ENCODE measurements at places on chromosomes 16 and 17.

- peak; percentile 7 for DNase-seq
Observed at GRCh38 chr17:77914385-77915254, 43.9 kb upstream of the TNRC6C start.

- DNase-seq: no peak
Observed at GRCh38 chr17:82915757-82916027, 75.9 kb upstream of the ZNF750 start.

- DNase-seq: no peak
Observed at GRCh38 chr17:33725675-33726271, 432.7 kb upstream of the ASIC2 start.

- DNase-seq: no peak
Observed at GRCh38 chr17:7095625-7096024, 15.6 kb upstream of the CLEC10A start.

DNA sequence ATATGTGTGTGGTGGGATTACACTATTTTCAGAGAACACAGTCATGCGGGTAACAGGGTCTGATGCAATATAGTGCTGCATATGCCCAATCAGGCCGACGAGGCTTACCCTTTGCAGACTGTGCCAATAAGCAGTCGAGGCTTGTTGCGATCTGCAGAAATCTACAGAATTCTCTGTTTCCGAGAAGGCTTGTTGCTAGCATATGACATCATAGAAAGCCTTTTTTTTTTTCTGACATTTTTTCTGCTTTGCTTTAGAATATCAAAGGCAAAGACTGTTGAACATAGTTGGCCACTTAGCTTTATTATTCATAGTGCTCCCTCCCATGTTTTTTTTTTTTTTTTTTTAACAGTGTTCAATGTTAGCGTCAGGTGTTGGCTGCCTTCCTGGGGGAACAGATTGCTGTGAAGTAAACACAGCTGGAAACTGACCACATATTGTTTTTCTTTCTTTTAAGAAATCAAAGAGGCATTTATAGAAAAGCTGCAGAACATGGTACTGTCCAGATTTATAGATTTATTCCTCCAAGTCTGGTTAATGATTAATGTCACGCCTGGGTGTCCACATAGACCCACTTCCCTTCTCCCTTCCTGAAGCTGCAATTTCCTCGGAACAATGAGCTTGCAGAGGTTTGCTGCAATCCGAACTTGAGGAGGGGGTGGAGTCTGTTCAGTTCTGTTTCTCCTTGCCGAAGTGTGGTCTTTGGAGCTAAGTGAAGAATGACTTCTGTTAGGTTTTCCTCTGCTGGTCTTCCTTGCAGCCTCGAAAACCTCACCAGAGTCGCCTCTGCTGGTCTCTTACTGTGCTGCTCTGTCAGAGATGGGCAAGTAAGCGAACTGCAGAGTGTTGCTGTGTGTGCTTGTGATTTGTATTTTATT, 87.3 kb downstream of the MAP2K6 start:
- DNase-seq: no peak

DNA sequence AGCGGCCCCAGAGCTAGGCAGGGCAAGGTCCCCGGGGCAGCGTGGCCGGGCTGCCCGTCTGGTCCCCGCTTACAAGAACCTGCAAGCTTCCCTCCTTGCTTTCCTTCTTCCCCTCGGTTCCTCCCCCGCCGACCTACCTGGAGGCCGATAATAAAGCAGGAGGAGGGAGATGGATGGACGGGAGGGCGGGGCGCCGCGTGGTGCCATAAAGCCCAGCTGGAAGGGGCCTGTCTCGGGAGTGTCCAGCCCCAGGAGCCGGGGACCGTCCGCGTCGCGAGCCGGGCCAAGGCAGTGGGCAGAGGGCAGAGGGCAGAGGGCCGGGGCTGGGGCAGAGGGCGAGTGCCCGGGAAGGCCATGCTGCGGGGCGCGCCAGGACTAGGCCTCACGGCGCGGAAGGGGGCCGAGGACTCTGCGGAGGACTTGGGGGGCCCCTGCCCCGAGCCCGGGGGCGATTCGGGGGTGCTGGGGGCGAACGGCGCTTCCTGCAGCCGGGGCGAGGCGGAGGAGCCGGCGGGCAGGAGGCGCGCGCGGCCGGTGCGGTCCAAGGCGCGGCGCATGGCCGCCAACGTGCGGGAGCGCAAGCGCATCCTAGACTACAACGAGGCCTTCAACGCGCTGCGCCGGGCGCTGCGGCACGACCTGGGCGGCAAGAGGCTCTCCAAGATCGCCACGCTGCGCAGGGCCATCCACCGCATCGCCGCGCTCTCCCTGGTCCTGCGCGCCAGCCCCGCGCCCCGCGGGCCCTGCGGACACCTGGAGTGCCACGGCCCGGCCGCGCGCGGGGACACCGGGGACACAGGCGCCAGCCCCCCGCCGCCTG, at the start of gene BHLHA9:
Gene BHLHA9, plus strand, starts transcription at position 235 of the 820 bp plus-strand sequence. Its CDS starts 120 bp downstream, at position 355.
- no peak for DNase-seq

DNA sequence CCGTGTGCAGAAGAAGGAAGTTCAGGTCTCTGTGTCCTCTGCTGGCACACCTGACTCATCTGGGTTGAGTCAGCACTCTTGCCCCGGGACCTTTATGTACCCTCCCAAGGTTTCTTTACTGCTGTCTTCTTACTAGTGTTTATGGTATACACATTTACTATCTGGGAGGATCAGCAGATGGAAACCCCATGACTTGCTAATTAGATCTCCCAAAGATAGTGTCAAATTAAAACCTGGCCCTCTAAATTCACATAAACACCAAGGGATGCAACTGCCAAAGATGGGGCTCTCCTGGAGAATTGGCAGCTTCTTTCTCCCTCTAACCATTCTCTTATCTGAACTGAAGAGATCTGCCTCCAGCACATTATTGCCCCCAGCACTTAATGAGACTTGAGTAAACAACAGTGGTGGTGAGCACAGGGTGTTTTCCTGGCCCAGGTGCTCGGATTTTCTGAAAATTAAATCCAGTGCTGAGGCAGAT, 718.1 kb upstream of the SOX9 start:
- no peak for DNase-seq

DNA sequence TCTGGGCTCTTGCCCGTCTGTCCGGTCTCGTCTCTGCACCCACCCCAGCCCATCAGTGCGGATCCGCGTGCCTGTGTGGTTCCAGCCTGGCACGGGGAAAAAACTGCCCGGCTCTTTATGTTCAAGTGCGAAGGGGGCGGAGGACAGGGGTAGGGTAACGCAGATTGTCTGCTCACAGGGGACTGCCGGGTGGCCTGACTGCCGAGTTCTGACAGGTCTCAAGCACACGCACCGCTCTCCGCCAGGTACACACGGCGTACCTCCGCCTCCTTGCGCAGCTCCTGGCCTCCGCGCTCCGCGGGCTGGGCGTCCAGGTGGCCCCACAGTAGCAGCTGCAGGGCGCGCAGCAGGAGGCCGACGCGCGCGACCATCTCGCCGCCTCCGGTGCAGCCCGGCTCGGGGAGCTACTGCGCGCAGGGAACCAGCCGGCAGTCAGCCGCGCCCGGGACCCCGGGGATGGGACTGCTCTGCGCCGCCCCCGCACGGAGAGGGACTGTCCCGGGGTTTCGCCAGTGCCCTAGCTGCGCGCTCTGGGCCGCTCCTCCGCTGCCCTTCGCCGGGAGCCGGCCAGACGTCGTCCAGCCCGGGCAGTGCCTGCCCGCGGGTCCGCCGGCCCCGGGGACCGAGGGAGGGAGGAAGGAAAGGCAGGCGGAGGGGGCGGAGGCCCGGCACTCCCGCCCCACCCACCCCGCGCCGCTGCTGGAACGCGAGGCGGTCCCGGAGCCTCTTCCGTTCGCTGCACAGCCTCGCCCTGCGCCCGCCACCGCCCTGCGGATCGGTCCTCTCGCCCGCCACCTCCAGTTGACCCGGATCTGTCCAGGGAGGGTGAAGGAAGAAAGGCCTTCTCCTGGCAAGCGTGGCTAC, at the start of gene MMP28:
Gene MMP28, minus strand, starts transcription at position 635 of the 864 bp plus-strand sequence. Its CDS starts 264 bp downstream, at position 371.
- DNase-seq: no peak

DNA sequence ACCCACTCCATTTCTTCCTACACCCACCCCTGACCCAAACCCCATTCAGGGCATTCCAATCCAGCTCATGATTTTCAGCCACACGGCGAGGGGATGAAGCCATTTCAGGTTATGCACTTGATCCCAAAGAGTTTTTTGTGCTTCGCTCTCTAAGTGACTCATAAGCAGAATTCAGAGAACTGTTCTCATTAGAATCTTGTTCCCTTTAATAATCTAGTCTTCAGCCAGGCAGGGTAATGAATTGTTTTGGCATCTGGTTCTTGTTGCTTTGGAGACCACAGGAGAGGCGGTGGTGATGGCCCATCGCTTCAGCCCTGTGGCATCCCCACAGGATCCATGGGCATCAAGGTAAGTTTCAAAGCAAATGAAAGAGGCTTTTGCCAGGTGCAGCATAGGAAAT, 4.8 kb upstream of the KRT31 start:
- no peak for DNase-seq

GRCh38 chr16:66596986-66597848, 7.3 kb upstream of the CMTM3 start:
- DNase-seq: no peak

- no peak for DNase-seq
Observed at GRCh38 chr16:74954763-74955162, 30.2 kb downstream of the WDR59 start.

- no peak for DNase-seq
Observed at GRCh38 chr16:280991-281659, 734 bp downstream of the ARHGDIG start.

GRCh38 chr17:13387236-13387635, 214.5 kb downstream of the HS3ST3A1 start:
- DNase-seq: no peak

DNA sequence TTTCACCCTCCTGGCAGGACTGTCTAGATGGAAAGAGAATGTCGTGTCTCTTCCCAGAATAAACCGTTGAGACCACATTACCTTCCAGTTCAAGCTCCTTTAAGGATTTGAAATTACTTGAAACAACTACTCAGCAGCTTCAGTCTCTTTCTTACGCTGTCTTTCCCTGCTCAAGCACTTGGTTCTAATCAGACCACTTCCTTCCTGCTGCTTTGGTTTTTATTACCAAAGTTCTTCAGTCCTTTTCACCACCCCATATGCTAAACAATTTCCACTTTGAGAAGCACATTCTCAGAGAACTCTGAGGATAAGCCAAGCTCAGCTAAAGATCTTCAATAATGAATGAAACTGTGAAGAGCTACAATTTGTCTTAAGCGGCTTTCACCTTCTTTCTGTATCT, 105.4 kb downstream of the STX8 start:
- no peak for DNase-seq

- DNase-seq: no peak
Observed at GRCh38 chr17:48630009-48630924, 4.1 kb upstream of the HOXB9 start.

GRCh38 chr16:54627616-54628015, 303.0 kb upstream of the IRX5 start:
- no peak for DNase-seq

- no peak for DNase-seq
Observed at GRCh38 chr17:1830288-1830687, 483 bp downstream of the RPA1 start.

DNA sequence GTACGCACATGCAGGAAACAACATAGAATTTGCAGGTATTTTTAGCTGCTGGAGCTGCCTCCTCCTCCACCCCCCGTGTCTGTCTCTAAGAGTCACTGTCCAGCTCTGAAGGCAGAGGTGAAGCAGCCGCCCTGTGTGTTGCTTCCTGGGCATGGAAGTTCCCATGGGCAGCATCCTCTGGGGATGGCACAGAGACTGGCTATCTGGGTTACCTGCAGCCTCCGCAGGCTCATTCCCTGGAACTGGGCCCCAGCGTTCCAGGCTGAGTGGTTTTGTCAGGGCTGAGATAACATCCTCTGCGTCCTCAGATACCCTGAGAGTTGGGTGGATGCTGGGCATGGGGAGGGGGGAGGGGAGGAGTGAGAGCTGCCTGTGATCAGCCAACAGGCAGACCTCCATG, 41.5 kb upstream of the MRTFB start:
- DNase-seq: no peak

DNA sequence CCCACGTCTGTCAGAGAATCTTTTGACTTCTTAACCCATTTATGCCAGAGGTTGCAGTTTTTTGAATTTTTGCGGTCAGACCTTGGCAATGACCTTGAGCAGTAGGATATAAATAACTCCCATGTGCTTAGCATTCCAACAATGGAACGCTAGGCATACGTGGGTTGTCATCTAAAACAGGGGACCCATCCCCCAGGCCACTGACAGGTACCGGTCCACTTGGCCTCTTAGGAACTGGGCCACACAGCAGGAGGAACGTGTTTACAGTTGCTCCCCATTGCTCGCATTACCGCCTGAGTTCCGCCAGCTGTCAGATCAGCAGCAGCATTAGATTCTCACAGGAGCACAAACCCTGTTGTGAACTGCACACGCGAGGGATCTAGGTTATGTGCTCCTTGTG, 76.8 kb upstream of the LGALS9 start:
- no peak for DNase-seq

DNA sequence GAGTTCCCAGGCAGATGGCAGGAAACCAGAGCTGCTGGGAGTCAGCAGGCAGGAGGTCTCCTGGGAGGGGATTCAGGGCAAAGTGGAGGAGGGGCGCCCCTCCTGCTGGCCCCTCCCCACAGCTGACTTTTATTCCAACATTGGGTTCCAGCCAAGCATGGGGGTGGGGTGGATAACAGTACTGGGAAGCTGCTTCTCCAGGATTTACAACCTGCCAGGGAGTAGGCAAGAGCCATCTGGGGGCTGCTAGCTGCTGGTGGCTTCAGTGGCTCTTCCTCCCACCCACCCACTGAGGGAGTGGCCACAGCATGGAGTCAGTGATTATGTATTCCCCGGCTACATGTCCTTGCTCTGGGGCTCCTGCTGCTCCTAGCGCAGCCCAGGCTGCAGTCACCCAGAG, 36.8 kb downstream of the TMEM132E start:
- DNase-seq: no peak

GRCh38 chr16:81638286-81638945, 140.7 kb upstream of the PLCG2 start:
- DNase-seq: no peak

- no peak for DNase-seq
Observed at GRCh38 chr17:72175787-72176515, 55.1 kb downstream of the SOX9 start.

DNA sequence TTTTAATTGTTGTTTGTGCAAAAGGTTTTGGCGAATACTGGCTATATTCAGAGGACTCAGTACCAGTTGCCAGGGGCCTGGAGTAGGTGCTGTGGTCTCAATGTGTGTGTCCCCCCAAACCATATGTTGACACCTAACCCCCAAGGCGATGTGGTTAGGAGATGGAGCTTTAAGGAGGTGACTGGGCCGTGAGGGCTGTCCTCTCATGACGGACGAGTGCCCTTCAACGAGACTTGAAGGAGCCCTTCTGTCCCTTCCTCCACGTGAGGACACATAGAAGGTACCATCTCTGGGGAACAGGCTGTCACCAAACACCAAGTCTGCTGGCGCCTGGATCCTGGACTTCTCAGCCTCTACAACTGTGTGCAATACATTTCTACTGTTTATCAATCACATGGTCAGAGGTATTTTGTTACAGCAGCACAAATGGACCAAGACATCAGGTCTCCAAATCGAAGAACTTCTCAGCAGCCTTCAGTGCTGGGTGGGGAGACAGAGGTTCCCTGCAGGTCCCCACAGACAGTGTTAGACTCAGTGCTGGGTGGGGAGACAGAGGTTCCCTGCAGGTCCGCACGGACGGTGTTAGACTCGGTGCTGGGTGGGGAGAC, 24.8 kb upstream of the METRNL start:
- no peak for DNase-seq
